ENCODE measurements at places on chromosomes 7 and 10.

DNA sequence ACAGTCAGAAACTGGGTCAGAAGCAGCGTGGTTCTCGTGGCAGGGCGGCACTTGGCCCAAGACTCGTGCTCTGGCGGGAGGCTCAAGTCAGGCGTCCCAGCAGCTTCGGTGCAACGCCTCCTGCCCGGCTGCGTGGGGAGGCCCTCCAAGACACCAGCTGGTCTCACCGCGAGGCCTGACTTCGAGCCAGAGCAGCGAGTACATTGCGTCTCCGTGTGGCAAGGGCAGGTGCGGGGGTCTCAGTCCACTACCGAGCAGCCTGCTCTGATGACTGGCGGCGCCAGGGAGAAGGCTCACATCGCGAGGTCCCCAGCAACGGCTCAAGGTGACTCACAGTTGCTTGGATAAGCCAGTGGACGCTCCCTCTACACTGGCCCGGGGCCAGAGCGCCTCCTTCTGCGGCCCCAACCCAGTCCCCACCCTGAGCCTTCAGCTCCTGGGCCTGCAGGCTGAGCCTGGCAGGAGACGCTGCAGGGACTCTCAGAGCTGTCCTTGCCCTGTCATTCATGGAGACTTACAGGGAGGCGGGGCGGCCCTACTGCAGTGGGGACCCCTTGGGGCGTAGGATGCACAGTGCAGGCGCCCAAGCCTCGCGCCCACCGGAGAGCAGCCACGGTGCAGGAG is 41.9 kb upstream of the PRKAR1B start:
- peak; percentile 20 for DNase-seq

- DNase-seq, result no peak
Observed at GRCh38 chr10:86594535-86594934, 59.8 kb upstream of the OPN4 start.

GRCh38 chr7:69800495-69800894 is 202.2 kb downstream of the AUTS2 start:
- no peak for DNase-seq

GRCh38 chr10:31725436-31725835 is 203.2 kb downstream of the ARHGAP12 start:
- DNase-seq, result no peak

DNA sequence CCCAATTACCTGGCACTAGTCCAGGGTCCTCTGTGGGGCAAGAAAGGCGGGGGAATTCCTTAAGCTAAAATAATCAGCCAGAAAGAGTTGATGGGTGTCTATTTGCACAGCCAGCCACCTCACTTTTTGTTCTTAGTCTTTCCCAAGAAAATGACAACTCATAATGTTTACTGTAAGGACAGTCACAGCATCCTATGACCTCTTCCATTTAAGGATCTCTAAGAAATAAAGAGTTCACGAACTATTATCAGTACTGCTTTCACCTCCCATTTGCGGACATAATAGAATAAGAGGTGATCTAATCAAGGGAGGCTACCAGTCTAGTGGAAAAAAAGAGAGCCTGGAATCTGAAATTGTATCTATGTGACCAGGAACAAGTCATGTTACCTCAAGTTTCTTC is 72.4 kb upstream of the LRRC17 start:
- no peak for DNase-seq

DNA sequence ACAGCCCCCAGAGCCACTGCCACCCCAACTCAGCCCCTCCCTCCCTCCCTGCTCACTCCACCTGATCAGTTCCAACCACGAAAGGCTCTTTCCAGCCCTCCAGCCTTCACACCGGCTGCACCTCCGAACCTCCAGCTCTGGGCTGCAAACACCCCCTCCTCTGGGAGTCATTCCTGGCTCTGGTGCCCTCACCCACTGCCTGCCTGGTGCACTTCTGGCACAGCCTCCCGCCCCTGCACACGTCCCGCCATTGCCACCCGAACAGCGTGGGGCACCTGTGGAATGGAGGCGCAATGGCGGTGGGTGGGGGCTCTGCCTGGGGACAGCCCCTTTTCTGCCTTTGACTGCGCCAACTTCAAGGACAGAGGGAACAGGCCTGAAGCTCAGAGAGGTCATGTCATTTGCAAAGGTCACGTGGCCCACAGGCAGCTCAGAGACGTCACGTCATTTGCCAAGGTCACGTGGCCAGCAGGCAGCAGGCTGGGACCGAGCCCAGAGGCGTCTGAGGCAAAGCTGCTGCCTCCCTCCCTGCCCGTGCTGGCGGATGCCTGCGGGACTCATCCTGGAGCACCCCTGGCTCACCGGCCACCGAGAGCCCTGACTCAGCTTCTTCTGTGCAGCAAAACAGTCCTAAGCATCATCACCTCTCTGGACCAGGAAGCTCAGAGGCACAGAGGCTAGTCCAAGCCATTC is 76.0 kb upstream of the DNAAF5 start:
- DNase-seq, result no peak

DNA sequence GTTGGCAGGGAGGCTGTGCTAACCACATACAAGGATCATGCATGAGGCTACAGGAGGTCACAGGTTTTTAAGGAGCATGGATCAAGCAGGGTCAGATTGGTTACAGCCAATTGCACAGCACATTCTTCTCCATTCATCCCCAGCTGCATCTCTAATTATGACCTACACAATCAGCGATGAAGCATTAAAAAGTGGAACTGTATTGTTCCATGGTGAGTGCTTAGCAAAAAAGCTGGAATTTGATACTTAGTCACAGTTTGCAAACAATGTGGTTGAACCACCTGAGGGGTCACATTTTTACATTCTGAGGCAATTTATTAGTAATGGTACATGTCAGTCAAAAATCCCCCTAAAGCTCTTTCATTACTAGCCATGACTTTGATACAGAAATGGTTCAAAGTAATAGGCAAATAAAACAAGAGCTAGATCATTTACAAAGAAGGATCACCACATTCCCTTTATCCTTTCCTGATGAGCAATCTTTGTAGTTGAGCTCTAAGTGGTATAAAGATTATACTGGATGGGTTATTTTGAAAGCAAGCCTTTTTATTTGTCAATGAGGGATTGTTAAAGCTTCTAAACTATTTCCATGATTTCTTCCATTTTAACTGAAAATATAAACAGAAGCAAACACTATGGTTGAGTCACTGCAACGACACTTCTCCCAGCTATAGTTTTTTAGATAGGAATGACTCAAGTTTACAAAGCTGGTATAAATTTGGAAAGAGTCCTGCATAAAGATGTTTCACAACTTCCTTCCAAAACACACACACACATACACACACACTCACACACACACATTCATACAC is 217.8 kb upstream of the SEMA3A start:
- DNase-seq, result no peak

- DNase-seq, result no peak
Observed at GRCh38 chr10:133173860-133174640, 14.0 kb downstream of the KNDC1 start.

DNA sequence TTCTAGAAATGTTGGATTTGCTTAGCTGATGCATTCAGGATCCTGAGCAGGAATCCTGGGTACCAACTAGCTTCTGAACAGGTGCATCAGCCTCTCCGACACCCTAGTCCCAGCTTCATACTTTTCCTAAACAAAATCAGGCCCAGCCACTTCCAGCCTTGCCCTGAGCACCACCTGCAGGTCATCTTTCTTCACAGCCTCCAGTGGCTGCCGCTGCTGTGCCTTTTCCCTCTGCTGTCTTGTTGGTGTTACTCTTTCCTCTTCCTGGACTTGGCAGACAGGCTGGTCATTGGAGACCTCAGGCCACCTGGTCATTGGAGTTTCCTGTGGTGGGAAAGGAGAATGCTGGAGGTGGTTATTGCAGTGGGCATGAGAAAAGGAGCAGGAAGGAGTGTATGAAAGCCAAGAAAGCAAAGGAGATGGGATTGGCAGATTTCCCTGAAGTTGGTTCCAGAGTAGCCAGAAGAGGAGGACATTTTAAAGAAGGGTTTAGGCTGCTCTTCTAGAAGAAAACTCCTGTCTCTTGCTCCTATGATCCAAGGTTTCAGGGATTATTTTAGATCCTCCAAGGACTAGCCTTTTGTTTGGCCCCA is 48.2 kb upstream of the NFKB2 start:
- peak; percentile 43 for DNase-seq

DNA sequence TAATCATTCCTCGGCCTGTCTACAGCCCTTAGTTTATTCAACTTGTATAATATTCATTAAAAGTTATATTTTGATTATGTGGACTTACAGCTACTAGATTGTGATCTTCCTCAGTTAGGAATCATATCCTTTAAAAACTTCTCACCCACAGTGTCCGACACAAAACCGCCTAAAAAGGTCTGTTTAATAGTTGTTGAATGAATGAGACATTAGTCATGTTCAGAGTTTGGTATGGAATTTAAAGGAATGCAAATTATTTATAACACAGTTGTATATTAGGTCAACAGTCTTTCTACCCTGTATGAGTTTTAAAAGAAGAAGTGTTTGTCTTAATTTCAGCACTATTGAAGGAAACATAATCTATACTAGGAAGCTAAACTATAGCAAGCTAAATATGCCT is 390.0 kb downstream of the ARL4A start:
- no peak for DNase-seq

DNA sequence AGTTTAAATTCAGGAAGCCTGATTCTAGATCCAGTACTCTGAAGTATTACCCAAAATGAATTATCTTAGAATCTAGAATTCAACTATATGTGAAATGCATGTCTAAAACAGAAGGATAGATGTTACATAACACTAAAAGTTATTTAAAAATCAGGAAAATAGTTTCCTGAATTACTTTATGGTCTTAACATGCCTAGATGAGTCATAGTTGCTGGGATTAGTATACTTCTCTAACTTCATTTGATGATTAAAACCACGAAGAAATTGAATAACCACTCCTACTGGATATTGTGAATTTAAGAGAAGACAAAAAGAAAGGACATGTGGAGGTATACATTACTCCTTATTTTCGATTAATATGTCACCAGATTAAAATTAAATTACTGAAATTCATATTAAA is 65.5 kb downstream of the ATAD1 start:
- DNase-seq, result no peak

DNA sequence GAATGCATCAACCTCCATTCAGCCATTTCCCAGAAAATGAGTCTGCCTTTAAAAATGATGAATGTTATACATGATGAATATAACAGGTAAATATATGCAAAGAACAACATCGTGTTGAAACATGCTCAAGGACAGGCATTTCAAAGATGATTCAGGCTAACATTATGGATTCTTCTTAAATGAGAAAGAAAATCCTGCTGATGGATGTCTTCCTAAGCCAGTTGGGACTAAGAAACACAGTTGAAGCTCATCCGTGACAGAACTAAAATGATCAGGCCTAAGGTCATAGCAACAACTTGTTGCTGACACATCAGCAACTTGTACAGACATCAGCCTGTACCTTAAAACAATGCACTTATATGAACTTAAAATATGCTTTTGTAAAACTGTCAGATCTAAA is 267.9 kb downstream of the MAGI2 start:
- no peak for DNase-seq

GRCh38 chr7:6360841-6361240 is 86.9 kb downstream of the DAGLB start:
- no peak for DNase-seq

GRCh38 chr10:109997233-109997632 is 10.6 kb upstream of the ADD3 start:
- no peak for DNase-seq

GRCh38 chr10:44334621-44335184 is 50.2 kb downstream of the CXCL12 start:
- DNase-seq, result no peak

DNA sequence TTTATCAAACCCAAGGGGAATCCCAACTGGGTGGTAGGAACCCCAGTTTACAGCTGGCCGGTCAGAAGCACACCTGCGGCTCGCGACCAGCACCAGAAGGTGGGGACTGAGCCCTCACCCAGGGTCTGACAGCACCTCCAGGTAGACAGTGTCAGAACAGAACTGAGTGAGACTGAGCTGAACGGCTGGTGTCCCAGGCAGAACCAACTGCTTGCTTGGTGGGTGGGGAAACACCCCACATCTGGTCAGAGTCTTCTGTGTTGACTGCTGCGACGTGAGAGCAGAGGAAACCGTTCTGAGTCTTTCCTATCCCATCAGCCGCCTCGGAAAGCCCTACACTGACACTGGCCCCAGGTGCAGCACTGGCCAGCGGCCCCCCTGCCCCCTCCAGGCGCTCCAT is 160.7 kb downstream of the MAD1L1 start:
- peak; percentile 61 for DNase-seq

- no peak for DNase-seq
Observed at GRCh38 chr10:11415095-11415494, 196.4 kb downstream of the USP6NL start.

DNA sequence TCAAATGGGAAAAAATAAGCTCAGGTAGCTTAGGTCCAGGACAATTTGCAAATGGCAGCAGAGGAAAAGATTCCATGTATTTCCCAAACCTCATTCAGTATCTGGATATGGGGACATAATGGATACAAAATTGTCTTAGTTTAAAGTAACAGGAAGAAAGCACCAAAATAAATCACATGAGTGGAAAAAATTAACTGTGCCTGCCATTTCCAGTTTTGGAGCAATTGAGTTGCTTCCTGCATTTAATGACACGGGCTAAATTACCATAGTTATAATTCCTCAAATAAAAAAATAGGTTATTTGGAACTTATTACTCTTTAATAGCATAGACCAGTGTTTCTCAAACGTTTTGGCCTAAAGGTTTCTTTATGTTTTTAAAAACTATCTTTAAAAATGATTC is 6.3 kb upstream of the STAMBPL1 start:
- DNase-seq, result no peak

- peak; percentile 97 for DNase-seq
Observed at GRCh38 chr7:99380823-99381663, 6.5 kb downstream of the ARPC1B start.

- DNase-seq, result no peak
Observed at GRCh38 chr7:40610461-40610860, 475.7 kb downstream of the SUGCT start.

- DNase-seq, result peak; percentile 11
Observed at GRCh38 chr7:131424219-131424822, 96.6 kb downstream of the MKLN1 start.

GRCh38 chr10:8044331-8044907 is 10.1 kb upstream of the GATA3 start:
- no peak for DNase-seq

- no peak for DNase-seq
Observed at GRCh38 chr10:79387466-79387973, 40.3 kb downstream of the PPIF start.

DNA sequence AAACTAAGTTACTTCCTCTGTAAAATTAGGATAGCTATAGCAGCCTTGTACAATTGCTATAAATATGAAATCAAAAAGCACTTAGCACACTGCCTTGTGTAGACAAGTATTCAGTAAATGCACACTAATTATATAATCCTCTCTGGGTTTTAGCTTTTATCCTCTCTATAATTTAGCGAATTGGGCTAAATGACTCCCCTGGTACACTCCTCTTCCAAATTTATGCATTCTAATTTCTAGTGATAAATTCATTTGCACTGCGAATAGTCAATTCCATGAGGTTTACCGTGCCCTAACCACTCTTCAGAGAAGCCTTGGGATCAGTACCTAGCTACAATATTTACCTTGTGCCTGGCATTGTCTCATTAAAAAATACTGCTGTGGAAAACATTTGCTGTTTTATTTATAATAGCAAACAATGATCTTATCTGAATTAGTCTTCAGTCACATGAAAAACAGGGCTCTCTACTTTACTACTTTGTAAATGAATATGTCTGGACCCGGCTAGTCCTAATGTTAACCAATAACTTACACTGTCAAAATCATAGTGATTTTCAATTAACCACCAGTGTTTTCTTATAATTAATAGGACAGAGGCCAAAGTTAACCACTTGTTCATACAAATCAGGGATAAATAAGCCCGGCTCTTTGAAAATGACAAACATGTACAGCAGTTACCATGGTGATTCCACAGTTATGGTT is 577.9 kb downstream of the IPMK start:
- DNase-seq, result no peak
